ENCODE measurements at places on chromosomes 7 and 10.

DNA sequence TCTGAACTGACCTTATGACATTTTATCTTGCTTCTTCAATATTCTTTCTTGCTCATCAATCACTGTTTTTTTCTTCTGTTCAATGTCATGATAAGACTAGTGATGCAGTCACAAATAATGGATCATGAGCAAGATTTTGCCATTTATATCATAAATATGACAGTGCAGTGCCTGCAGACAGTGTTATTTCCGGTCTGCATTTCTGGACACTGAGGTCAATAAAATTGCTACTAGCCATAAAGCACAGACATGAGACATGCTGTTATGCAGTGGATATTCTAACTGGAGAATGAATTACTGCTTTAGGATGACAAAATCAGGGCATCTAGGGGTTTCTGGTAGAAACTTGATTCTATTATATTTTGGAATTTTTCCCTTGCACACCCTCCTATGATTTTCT is 1509.7 kb upstream of the LRRTM3 start:
- no peak for DNase-seq

GRCh38 chr10:97975598-97975997 is 54.8 kb downstream of the CRTAC1 start:
- DNase-seq = no peak

DNA sequence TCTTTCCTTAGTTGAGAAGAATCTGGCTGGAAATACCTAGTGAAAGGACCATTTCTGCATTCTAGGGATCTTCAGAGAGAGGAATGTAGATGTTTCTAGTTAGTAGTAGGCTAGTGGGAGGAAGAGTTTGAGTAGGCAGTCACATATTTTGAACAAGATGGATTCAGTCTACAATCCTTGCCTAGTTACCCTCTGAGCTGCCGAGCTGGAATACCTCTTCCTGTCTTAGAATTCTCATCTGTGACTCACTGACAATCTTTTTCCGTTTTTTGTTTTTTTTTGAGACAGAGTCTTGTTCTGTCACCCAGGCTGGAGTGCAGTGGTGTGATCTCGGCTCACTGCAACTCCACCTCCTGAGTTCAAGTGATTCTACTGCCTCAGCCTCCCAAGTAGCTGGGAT is 30.7 kb upstream of the PLPP4 start:
- DNase-seq = no peak

- DNase-seq = peak; percentile 22
Measured at GRCh38 chr10:126160971-126161630, 227.2 kb downstream of the ADAM12 start.

DNA sequence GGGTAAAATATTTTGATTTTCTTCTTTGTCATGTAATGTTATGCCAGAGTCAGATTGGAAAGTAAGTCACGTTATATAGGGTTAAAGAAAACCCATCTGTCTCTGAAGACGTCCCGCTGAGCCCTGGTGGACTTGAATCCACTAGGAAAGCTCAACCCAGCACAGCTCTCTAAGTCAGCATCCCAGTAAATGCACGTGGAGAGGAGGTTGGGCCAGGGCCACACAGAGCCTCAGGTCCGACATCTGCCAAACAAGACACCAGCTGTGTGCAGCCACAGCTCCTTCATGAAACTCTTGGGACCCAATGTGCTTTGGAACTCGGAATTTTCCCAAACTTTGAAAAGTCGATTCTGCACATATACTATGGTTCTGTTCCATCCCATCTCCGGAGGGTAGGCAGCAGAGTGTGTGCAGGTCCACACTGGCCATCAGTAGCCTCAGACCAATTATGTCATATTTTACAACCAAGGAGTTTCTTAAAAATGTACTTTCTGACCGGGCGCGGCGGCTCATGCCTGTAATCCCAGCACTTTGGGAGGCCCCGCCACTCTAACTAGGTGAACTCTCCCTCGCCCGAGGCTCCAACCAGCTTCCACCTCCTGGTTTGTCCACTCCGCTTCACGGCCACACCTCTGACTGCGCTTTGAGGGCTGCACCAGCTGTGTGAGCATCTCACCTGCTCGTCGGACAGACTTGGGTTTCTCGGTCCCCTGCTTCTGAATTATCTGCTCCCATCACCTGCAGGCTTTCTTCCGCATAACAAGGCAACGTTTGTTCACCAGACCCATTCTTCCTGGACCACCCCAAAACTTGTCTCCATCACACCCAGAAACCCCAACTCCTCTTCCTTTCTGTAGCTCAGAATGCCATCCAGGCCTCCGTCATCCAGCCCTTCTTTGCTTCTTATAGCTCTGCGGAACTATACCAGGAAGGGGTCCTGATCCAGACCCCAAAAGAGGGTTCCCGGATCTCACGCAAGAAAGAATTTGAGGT is 29.7 kb upstream of the DNAJB6 start:
- DNase-seq = no peak

DNA sequence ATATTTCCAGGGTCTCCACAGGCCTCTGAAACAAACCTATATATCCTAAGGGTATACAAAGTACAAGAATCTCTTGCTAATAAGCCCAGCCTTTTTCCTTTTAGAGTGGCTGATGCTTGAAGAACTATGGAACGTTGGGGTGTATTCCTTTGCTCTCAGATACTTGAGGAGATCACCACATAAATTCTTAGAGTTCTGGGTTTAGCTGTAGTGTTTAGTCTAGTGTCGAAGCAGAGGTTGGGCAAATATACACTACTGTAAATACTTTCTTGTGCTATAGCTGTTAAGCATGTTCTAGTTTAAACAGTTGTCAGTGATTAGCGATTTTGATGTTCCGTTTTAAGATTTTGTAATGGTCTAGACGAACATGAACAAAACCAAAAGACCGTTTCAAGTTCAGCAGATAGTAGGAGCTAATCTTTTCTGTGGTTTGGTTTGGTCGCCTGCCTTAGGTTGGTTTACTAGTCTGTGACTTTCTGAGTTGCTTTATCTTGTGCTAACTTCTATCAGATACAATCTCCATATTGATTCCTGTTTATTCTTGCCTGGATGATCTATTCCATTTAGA is 229.6 kb downstream of the NSUN6 start:
- DNase-seq = no peak

DNA sequence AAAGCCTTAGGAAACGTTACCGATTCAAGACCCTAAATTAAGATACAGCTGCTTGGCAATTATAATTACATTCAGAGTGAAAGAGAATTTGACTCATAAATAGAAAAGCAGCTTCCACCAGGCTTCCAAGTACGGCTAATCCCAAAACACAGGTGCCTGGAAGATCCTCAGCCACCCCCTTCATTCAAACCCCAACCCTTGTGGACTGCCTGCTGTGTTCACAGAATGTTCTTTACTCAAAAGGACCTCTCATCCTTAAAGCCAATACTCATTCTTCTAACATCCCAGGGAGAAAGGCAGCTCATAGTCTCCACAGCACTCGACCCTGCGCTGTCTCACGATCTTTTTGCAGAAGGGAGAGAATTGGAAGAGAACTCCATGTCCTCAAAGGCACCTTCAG is 32.9 kb downstream of the RNF32 start:
- no peak for DNase-seq

- no peak for DNase-seq
Measured at GRCh38 chr7:111083413-111083812, 7.5 kb upstream of the LRRN3 start.

DNA sequence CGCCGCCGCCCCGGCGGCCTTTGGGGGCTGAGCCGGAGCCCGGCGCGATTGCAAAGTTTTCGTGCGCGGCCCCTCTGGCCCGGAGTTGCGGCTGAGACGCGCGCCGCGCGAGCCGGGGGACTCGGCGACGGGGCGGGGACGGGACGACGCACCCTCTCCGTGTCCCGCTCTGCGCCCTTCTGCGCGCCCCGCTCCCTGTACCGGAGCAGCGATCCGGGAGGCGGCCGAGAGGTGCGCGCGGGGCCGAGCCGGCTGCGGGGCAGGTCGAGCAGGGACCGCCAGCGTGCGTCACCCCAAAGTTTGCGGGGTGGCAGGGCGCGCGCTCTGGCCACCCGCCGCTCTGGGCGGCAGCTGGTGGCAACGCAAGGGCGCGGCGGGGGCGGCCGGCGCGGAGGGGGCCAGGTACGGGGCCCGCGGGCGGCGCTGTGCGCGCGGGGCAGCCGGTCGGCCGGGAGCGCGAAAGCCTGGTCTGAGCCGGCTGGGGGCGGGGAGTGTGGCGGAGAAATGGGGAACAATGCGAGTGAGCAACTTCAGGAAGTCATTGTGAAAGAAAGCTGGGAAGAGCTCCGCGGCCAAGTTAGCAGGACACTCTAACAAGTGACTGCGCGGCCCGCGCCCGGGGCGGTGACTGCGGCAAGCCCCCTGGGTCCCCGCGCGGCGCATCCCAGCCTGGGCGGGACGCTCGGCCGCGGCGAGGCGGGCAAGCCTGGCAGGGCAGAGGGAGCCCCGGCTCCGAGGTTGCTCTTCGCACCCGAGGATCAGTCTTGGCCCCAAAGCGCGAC is at the start of gene IKZF1:
Gene IKZF1, plus strand, starts transcription at position 588 of the 782 bp plus-strand sequence. CDS start 14,346 bp downstream, outside the sequence.
- DNase-seq = peak; percentile 87

DNA sequence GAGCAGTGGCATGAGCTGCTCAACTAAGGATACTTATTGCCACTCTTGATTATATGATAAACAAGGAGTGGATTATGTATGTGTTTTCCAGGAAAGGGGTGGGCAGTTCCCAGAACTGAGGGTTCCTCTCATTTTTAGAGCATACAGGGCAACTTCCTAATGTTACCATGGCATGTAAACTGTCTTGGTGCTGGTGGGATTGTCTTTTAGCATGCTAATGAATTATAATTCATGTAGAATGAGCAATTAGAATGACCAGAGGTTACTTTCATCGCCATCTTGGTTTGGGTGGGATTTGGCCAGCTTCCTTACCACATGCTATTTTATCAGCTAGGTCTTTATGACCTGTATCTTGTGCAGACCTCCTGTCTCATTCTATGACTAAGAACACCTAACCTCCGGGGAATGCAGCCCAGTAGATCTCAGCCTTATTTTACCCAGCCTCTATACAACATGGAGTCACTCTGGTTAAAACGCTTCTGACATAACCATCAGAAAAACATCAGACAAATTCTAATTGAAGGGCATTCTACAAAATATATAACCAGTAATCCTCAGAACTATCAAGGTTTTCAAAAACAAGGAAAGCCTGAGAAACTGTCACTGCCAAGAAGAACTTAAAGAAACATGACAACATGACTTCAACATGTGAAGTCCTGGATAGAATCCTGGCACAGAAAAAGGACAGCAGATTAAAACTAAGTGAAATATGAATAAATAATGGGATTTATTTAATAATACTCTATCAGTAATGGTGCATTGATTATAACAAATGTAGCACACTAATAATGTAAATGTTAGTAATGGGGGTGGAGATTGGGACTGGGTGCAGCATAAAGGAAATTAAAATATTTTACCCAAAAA is 365.0 kb downstream of the SEMA3D start:
- DNase-seq = no peak

DNA sequence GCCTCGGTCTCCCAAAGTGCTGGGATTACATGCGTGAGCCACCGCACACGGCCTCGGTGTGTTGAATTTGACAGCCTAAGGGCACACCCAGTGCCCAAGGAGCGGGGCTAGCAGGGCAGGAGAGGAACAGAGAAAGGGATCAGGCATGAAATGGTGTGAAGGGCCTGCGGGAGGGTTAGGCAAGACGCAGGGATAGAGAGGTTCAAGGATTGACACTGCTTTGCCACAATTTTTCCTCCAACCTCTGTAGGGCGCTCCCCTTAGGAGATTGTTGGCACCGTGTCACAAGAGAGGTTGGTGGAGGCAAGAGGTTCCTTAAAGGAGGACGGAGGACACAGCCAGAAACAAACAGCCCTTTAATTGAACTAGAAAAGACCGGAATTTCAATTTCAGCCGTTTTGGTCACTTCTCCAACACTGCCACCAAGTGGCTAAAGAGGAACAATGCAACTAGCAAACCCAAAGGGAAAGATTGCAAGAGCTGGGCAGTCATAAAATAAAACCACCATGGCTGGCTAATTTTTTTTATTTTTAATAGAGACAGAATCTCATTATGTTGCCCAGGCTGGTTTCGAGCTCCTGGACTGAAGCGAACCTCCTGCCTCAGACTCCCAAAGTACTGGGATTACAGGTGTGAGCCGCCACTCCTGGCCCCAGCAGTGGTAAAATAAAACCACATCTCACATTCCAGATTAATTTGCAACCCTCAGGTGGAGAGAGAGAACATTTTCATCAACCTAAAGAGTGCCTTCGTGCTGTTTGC is 6.9 kb upstream of the CREB3L2 start:
- peak; percentile 65 for DNase-seq

DNA sequence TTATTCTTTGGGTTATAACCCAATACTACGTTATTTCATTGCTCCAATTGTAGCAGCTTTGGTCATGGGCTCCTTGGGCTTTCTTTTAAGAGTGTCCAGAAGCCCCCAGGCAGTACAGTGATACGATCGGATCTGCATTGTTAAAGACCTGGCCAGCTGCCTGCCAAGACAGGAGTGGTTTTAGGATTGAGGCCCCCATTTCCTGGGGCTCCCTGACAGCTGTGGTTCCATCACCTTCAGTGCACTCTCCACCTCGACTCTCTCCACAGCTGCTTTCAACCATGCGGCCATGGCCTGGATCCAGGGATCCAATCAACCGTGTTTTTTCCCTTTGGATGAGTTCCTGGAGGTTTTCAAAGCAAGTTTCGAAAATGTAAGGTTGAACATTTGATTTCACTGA is 123.4 kb upstream of the BTBD16 start:
- DNase-seq = no peak

GRCh38 chr10:60008816-60009215 is 102.5 kb upstream of the CCDC6 start:
- no peak for DNase-seq

GRCh38 chr10:89540420-89540949 is 5.1 kb upstream of the SLC16A12 start:
- no peak for DNase-seq

DNA sequence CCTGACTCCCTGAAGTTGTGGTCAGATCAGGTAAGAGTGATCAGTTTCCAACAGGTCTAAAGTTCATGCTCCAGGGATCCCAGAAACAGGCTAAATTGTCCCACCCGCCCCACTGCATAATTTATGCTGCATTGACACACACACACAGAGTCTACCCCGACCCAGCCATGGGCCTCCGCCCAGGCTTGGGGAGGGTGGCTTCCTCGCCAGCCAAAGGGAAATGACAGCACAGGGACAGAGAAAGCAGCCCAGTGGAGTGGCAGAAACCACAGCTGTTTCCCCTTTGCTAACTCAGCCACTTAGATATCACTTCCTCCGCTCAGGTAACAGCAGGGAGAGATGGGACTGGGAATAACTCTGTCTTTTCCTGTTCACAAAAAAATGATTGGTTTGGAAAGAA is 9.4 kb downstream of the SH3PXD2A start:
- DNase-seq = no peak

DNA sequence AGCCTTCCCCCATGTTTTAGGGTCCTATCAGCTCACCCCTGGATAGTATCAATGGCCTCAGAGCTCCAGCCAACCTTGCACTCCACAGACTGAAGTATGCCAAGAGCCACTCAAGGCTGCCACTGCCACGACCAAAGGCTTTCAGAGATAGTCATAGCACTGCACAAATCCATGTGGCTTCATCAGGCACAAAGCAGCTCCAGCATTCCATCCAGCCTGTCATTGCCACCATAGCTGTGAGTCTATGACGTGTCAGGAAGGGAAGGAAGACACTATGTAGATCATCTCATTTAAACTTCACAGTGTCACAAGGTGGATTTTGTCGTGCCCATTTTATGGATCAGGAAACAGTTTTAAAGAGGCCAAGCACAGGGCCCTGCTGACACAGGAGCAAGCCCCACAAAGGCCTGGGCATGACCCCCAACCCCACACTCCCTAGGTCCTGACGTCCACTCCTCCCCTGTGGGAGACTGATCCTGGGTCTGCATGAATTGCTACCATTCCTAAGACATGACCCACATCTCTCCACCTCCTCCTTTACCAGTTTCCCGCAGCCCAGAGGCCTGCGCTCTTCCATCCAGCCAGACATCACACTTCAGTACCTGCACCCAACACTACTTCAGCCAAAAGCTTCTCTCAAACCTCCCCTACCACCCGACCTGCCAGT is 119.4 kb downstream of the DIP2C start:
- no peak for DNase-seq

GRCh38 chr7:43891069-43891955 is 15.1 kb downstream of the URGCP start:
- DNase-seq = no peak

Data from erythroblast (primary cell).